Stimulated activated CD4-positive, alpha-beta T cell treated with anti-CD3 and anti-CD28 coated beads, TNF-alpha, amount 100 ng/mL, for 48 hours (primary cell): ENCODE measurements at places on chromosomes 13 and 19.

DNA sequence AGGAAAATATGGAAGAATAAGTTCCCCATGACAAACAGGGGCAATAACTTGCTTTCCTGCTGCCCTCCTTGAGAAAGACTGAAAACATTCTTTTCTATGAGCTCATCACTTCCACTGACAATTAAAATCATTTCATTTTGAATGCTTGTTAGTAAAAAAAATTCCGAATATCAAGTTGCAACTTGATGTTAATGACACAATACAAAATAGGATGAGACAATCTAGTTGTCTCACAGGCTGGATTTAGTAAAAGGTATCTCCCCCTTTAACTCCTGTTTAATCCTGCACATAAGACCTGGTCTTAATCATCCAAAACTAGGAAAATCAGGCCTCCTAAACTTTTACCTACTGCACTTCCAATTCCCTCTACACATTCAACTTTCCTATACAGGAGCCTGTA, 24.7 kb downstream of the IRS2 start:
- DNase-seq = no peak

- no peak for DNase-seq
Observed at GRCh38 chr13:59088716-59089115, 1075.0 kb downstream of the DIAPH3 start.

DNA sequence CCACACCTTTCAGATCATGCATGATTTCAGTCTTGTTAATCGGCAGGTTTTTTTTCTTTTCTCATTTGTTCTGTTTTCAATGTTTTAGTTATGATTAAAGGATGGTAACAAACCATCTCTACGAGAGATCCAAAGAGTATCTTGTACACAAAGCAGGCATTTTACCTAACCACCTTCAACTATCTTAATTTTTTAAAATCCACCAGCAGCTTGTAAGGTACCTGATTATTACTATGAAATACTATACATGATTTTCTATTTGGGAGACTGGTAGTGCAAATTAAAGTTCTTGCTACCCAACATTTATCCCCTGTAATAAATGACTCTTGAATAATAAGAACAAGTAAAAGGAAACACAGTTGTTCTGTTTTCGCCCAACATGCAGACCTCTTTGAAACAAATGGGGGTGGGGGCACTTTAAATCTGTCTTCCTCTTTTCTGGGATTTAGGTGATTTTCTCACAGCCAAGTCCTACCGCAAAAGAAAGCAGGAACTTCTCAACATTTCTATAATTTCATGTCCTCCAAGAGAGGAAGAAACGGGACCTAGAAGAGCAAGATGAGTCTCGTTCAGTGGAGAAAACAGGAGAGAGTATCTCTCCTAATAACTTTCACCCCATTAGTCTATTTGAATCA, 3.6 kb downstream of the POU4F1 start:
- DNase-seq = no peak

DNA sequence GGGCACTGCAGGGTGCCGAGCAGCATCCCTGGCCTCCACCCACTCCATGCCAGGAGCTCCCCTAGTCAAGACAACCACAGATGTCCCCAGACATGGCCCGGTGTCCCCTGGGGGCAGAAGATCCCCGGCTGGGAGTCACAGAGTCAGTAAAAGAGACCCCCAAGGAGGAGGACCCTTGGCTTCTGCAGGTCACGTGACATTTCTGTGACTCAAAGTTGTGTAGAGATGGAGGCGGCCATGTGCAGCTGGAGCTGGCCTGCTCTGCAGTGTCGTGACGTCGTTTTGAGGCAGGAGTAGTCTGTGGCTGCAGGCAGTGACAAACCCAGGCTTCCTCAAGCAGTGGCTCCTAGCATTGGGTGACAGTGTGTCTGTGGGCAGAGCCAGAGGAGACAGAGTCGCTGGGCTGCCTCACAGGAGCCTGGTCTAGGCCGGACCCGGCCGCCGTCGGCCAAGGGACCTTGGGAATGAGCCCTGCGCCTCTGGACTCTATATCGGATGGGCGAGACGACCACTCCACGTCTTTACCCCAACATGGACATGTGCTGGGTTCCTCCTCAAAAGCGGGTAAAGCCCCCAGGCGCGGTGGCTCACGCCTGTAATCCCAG, 7.7 kb upstream of the DIRAS1 start:
- DNase-seq = no peak

GRCh38 chr19:39398297-39398864, 7.2 kb downstream of the MED29 start:
- DNase-seq = no peak

DNA sequence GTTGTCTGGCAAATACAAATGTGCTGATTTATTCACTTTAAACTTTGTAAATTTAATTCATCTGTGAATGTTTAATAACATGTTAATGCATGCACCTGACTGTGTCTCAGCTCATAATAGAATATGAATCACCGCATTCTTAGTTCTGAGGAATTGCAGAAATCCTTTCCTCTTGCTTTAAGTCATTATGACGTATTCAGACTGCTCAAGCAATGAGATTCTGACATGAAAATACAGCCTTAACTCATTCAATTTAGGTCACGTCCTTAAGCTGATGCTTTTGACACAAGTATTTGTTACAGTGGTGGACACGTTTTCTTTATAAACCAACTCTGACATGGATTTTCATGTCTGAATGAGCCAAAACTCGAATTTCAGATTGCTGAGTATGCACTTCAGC, 541.0 kb upstream of the KLF12 start:
- no peak for DNase-seq

DNA sequence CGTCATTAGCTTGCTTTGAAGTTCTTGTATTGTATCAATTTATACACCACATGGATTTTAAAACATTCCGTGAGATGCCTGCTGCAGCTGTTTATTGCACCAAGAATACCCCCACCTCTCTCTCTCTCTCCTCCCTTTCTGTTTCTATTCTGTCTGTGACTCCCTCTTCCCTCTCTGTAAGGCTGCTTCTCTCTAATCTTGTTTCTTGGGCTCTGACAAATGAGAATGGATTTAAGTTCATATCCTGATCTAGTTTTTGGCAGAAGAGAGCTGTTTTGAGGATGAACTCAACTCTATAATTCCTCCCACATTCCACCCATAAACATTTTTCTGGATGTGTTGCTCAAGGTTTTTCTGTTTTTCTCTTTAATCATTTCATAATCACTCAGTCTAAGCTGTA, 144.3 kb upstream of the FRY start:
- no peak for DNase-seq

DNA sequence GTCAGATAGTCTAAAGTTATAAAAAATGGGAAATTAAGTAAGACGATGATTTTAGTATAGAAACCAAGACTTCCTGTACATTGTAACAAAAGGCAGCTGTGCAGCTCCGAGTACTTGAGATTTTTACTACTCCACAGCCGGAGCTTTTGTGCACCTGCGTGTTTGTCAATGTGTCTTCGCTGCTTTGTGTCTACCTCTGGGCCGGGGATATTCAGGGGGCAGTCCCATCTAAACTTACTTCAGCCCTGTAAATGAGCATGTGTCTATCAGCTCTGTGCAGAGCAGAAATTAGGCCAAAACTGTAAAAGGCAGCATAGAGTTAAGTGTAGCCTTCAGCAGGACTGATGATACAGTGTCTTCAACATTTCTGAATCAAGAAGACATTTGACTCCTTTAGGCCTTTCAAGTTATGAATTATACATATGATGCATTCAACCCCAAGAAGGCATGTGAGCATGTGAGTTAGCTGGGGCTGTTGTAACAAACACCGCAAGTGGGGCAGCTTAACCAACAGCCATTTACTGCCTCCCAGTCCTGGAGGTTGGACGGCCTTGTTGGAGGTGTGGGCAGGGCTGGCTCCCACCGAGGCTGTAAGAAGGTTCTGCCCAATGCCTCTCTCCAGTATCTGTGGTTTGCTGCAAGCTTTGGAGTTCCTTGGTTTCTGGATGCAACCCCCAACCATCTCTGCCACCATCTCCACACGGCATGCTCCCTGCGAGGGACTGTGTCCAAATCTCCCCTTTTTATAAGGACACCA, 191.0 kb upstream of the IRS2 start:
- DNase-seq = no peak

DNA sequence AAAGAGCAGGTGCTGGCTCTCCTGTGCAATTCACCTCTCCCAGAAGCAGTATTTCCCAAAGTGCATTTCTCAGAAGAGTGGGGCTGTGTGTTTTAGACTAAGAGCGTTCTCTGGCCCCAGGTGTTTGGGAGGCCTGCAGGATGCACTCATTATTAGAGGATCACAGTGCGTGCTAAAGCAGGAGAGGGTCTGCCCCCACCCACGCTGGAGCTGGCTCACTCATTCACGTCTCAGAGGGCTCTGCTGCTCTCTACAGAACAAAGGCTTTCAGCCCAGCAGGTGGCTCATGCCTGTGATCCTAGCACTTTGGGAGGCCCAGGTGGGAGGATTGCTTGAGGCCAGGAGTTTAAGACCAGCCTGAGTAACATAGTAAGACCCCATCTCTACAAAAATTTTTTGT, 756.7 kb downstream of the UQCRFS1 start:
- peak; percentile 20 for DNase-seq

- DNase-seq = no peak
Observed at GRCh38 chr13:20860844-20861243, 41.7 kb downstream of the XPO4 start.

GRCh38 chr19:53866865-53867224, 838 bp upstream of the MYADM start:
- DNase-seq = no peak

DNA sequence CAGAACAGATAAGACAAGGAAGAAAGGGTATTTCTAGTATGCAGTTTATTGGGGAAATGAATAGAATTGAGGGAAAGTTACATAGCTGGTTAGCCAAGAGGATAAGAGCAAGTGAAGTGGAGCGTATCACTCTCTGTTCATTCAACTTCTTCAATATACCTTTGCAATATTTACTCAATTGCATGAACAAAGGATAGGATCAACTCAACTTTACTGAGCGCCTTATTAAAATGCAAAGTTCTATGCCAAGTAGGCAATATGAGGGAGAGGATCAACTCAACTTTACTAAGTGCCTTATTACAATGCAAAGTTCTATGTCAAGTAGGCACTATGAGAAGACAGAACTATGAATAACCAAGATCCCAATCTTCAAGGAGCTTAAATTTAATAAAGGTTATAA, 43.9 kb downstream of the ZC3H13 start:
- no peak for DNase-seq

- DNase-seq = peak; percentile 40
Observed at GRCh38 chr19:39997638-39998216, 867 bp downstream of the ZNF546 start.

DNA sequence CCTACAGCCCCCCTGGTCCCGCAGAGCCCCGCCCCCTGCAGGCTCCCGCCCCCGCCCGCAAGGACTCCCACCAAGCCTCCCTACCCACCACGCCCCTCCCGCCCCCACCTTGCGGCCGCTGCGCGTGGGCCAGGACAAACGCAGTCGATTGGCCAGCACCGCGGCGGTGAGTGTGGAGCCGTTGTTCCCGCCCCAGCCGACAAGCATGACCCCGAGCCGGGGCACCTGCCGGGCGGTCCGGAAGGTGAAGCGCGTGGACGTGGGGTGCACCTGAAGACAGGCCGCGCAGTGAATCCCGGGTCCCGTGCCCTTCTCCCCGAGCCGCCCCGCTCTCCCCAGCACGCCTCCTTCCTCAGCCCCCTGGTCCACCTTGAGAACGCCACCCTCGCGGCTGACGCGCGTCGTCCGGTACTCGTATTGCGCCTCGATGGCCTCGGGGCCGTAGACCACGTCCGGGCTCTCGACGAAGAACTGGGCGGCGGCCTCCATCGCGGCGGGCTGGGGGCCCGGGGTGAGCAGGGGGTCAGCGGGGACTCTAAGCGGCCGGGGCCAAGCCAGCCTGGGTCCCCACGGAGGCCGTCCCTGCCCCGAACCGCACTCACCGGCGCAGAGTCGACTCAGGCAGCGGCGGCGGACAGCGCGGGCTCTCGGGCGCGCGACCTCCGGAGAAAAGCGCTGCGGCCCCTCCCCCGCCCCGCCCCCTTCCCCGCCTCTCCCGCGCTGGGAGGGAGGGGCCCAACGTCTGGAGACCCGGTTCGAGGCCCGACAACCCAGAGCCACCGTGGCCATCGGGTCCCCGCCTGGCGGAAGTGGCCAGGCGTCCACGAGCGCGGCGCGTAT, at the start of gene ISYNA1:
Gene ISYNA1, minus strand, starts transcription at position 643 of the 840 bp plus-strand sequence. Its CDS starts 154 bp downstream, at position 489.
- DNase-seq = no peak

DNA sequence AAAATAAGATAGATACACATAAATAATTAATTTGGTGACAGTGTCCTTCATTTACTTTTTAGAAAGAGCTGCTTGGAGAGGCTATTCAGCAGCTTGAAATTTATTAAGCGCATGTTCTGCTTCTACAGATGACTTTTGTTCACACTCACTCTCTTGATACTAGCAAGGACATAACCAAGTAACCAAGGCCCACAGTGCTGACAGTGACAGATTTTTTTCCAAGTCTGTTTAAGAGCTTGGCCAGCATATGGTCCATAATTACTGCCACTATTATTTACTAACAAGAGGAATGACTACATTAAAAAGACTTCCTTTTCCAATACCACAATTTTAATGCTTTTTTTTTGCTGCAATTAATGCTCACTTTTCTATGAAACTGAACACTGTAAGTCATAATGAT, 673.7 kb upstream of the MIR17HG start:
- no peak for DNase-seq

GRCh38 chr13:24323739-24324075, 14.3 kb downstream of the C1QTNF9 start:
- no peak for DNase-seq

- DNase-seq = no peak
Observed at GRCh38 chr13:32028711-32029110, 2.9 kb upstream of the FRY start.

- no peak for DNase-seq
Observed at GRCh38 chr19:7927605-7928333, 1.8 kb upstream of the CTXN1 start.

DNA sequence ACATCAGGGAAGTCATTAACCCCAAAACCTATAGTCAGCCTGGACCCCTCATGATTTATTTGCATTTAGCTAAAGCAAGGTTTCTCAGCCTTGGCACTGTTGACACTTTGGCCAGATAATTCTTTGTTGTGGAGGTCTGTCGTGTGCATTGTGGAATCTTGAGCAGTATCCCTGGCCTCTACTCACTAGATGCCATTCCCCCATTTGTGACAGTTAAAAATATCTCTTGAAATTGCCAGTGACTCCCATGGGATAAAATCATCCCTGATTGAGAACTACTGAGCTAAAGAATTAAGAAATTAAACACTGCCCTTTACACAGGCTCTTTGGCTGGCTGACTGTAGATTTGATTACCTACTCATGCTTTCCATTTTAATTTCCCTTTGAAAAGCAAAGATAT, 102.7 kb downstream of the LMO7 start:
- no peak for DNase-seq

GRCh38 chr19:7550987-7551761, 15.7 kb downstream of the PNPLA6 start:
- peak; percentile 43 for DNase-seq

DNA sequence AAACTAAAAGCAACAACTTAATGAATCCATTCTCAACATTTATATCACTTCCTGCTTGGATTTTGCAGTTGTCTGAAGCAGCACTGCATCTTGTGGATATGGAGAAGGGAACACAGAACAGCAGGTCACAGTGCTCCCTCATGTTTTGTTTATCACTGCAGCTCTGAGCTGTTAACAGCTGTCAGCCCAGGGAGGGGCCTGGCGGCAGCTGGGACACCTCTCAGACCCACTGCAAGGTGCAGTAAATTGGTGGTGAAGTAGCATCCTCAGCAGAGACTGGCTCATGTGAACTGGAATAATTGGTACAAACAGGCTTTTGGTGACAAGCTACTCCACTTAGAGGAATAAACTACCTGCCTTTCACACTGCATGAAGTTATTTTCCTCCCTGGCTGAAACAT, 170.4 kb downstream of the LIG4 start:
- no peak for DNase-seq

- DNase-seq = no peak
Observed at GRCh38 chr13:75279834-75280369, 202.1 kb downstream of the TBC1D4 start.
